Dorsolateral prefrontal cortex (tissue), 122 donors: ENCODE measurements at places on chromosomes 3 and 15. TPM values are rescaled to one million over a fixed set of nuclear protein-coding genes. Genes with fewer than 3 reads are reported as not detected.

GRCh38 chr3:77606372-77606771 is 566.5 kb downstream of the ROBO2 start:
- no peak for DNase-seq

DNA sequence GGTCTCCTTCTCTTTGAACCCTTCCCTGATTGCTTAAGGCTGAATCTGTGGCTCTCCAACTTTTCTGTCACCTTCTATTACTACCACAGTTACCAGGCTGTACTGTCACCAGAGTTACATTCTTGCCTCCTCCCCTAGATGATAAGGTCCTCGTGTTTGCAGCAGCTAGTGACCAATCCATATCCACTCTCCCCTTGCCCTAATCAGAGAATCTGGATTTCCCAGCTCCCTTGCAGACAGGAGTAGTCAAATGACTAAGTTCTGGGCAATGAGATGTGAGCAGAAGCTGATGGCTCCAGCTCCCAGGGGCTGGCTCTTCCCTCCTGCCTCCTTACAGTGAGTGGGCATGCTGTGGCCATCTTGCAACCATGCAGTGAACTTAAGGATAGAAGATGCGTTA is 95.4 kb upstream of the VGLL4 start:
- no peak for DNase-seq

DNA sequence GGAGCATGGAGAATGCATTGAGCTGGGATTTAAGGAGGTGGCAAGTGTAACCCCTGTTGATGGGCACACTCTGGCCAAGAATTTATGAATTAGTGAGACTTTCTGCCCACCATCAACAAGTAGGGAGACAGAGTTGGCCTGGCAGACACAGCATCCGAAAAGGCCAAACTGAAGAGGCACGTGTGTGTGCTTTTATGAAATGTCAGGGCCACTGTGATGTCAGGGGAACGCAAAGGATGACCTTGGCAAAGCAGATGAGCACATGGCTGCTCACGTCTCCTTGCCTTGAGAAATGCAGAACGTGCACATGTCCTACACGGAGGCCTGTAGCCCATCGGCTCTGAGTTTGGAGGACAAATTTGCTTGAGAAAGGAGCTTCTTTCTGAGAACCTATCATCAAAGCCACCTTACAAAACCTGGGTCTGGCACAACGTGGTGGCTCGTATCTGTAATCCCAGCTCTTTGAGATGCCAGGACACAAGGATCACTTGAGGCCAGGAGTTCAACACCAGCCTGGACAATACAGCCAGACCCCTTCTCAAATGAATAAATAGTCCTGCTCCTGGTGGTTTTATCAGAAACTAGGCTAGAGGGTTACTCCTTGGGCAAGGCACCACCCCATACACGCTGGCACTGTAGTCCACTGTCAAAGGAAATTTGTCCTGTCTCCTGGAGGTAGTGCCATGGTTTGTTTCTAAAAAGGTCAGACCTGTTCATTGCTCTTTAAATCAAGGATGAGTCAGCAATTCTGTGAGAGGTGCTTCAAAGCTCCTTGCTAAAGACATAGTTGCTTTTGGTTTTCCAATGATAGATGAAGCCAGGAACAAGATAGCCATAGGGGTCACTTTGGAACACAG is 941 bp upstream of the SH3BP5 start:
- no peak for DNase-seq

The ALS2CL gene
- total RNA-seq, result 16.4 TPM
